ENCODE measurements at places on chromosomes 16 and 17.

GRCh38 chr16:85485379-85485778 lies 127.7 kb upstream of the GSE1 start:
- DNase-seq = no peak

- no peak for DNase-seq
These were observed 26.0 kb downstream of the PITPNC1 start for GRCh38 chr17:67403065-67403464.

DNA sequence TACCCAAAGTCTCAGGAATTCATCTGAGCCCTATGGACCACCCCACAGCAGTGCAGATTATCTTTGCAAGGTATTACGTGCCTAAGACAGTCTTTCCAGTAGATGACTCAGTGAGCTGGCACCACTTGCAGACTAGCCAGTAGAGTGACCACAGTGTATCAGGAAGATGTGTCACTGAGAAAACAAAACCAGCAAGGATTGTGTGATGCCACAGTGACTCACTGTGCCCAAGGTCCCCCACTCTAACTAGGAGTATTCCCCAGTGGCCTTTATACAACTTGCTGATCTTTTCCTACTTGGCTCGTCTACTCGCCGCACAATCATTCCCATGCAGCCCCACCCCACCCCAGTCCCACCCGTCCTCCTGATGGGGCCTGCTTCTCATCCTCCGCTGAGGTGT lies 26.8 kb upstream of the PRKCA start:
- peak; percentile 81 for DNase-seq

GRCh38 chr16:88357317-88358022 lies 25.3 kb upstream of the ZNF469 start:
- DNase-seq = no peak

DNA sequence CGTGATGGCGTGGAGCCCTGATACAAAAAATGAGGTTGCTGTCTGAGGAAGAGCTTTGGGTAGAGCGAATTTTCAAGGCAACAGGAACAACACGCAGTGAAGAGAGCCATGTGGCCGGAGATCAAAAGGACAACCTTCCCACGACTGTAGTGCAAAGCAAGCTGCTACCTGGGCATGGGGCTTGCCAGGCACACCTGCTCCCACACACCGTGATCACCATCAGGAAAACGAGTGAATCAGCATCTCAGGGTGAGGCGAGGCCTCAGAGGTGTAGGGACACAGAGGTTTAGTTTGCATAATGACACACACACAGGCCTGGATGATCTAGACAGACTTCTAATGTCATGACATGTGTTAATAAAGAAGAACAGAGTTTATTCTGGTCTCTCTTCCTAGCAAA lies 65.7 kb downstream of the PARN start:
- DNase-seq = no peak

- DNase-seq = no peak
These were observed 31.9 kb upstream of the C16orf78 start for GRCh38 chr16:49341706-49342105.

Data from Panc1 (cell line).